ENCODE measurements at places on chromosomes 11 and 22.

DNA sequence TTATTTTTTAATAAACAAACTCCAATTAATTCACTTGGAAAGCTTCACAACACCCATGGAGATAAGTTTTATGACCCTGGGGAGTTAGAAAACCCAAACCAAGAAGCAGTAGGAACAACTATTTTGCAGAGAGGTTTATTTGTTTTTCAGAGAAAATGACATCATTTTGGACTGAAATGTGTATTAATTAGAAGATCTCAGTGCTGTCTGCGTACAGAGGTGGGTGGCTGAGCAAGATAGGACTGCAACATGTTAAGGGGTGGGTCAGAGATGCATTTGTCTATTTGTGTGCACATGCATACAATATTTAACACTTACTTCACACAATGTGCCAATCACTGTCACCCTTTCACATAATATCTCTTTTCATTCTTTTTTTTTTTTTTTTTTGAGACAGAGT lies 1.1 kb downstream of the SCGB1A1 start:
- DNase-seq = no peak

DNA sequence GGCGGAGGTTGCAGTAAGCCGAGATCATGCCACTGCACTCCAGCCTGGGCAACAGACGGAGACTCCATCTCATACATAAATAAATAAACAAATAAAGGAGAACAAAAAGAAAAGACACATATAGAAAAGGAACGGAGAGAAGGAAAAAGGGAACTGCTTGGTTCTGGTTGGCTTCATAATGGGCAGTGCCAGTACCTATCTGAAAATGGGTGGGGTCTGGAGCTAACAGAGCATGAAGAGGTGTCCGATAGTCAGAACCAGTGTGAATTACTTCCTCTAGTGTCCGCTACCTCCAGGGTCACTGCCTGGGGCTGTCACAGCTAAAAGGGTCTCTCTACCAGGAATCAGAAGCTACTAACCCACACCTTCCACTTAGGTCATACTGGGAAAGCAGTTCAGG lies 27.2 kb upstream of the TTC28 start:
- no peak for DNase-seq

DNA sequence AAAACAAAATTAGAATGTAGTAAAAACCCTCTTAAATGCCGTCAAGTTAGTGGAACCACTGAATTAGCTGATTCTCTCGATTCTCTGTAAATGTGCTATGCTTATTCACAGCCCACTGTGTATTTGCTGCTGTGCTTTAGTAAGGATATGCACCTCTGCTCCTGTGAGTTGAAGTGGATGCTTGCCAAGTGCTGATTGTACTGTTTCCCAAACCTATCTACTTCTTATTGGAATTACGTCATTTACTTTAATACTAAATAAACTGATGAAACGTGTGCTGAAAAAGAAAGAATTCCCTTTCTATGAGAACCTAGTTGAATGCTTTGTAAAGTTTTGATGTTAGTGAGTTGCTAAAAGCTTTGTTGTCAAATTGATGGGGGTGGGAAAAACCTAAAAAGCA lies 158.4 kb downstream of the LRRC4C start:
- no peak for DNase-seq

DNA sequence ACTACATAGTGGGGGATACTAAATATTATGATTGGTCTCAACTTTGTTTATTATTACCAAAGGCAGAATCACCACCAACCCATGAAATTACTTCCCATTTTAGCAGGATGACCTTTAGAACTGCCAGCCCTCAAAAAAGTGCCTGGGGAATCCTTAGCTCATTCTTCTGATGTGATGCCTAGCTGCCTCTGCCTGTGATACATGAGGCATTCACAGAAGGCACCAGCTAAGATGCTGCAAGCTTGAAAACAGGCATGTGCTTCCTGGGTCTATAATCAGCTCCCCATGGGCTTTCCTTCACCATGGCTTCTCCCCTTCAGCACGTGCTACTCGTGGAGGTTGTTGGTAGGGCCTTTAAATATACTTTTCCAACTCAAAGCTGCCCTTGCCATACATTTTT lies 50.4 kb upstream of the ARHGAP20 start:
- no peak for DNase-seq

GRCh38 chr11:93216511-93217101 lies 18.8 kb upstream of the SLC36A4 start:
- no peak for DNase-seq

- no peak for DNase-seq
Measured at GRCh38 chr11:92846491-92847125, 122.8 kb upstream of the MTNR1B start.

GRCh38 chr11:97461934-97462333 lies 1072.1 kb downstream of the JRKL start:
- DNase-seq = no peak

DNA sequence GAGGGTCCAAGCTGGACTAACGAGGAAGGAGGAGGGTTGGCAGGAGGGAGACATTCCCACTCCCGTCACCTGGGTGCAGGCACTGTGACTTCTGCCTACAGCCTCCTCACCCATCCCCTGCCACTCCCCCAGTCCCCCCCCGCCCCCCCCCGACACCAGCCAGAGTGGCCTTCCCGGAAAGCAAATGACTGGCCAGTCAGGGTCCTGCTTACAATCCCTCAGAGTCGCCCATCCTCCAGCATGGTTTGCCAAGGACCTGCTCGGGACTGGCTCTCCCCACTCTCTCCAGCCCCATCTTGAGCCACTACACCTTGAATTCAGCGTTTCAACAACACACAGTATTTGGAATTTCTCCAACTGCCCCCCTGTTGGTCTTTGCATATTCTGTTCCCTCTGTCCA lies 59.6 kb downstream of the THAP12 start:
- DNase-seq = no peak

GRCh38 chr11:128904656-128905344 lies 13.6 kb downstream of the KCNJ5 start:
- no peak for DNase-seq

GRCh38 chr11:90668502-90668901 lies 445.7 kb upstream of the CHORDC1 start:
- no peak for DNase-seq

DNA sequence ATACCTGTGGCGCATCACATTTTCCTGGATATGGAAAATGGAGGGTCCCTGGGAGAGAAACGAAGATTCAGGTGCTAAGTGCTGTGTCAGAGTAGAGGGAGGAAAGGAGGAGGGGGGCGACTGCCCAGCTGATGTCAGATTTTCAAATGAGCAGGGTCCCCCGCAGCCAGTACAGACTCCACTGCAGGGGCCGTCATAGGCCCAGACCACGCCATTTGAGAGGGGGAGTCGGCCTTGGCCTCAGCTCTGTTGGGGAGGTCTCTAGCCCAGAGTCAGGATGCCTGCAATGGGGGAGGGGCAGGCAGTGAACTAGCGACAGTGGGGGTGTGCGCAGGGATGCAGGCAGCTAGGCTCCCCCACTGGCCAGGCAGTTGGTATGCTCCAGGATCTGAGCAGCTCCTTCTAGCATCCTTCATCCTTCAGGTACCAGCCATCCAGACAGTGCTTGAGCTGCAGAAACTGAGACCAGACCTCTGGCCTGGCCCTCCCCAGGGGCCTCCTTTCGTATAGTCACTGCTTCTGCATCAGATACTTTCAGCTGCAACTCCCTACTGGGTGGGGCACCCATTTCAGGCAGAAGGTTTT lies at the start of the genes BSCL2 and GNG3:
Gene BSCL2, minus strand, starts transcription at position 148 of the 585 bp plus-strand sequence. CDS start 229 bp downstream, outside the sequence.
Gene GNG3, plus strand, starts transcription at position 400 of the 585 bp plus-strand sequence. CDS start 620 bp downstream, outside the sequence.
- no peak for DNase-seq

DNA sequence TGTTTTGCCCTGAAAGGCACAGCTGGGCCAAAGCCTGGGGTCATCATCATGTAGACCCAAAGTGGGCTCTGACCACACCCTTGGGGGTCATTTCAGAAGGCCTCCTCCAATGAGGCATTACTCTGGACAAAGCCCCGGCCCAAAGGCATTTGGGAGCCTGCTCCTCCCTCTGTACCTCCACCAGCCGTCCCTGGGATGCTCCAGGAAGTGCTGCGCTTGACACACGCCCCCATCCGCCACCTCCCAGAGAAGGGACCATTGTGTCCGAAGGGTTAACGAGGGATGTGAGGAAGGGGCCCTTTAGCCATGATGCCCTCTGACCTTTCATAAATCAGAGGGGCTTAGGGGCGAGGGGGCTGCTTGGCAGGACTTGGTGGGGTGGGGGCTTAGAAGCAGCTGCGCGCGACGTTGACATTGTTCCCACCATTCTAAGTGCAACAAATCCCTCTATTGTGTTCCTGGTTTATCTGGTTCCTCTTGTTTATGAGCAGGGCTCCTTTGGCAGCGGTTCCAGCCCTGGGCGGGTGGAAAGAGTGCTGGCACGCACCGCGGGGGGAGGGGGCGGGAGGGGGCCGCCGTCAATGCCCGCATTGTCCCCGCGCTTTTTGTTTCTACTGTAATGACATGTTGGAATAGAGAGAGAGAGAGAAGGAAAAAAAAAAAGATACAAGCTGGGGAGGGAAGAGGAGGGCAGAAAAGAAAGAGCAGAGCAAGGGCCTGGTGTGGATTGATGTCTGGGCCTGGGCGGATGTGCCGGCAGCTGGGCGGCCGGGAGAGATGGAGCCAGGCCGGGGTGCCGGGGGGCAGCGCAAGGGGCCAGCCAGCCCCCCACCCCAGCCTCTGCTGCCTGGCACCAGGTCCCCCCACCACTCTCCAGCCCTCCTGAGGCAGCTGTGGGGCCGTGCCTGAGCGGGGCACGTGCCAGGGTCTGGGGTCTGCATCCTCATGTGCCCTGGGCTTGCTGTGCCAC lies 32.1 kb upstream of the SOX10 start:
- no peak for DNase-seq

DNA sequence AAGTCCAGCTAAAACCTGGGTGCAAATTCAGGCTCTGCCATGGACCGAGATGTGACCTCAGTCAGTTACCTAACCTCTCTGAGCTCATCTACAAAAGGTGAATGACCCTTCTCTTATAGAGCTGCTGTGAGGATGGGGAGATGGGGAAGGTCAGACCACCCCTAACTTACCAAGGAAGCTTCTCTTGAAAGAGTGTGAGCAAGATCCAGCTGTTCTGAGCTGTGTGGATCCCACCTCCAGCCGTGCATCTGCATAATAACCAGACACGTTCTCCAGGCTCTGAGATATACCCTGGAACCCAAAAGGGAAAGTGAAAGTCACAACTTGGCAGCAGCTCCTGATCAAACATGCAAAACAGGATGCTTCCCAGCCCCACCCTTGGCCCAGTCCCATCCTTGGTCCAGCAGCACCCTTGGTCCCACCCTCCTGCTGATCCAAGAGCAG lies at the start of gene APOL3:
Gene APOL3, minus strand, starts transcription at position 257 of the 444 bp plus-strand sequence. CDS start 11,700 bp downstream, outside the sequence.
- DNase-seq = no peak

GRCh38 chr22:41488076-41488475 lies 19.2 kb downstream of the ACO2 start:
- DNase-seq = no peak

DNA sequence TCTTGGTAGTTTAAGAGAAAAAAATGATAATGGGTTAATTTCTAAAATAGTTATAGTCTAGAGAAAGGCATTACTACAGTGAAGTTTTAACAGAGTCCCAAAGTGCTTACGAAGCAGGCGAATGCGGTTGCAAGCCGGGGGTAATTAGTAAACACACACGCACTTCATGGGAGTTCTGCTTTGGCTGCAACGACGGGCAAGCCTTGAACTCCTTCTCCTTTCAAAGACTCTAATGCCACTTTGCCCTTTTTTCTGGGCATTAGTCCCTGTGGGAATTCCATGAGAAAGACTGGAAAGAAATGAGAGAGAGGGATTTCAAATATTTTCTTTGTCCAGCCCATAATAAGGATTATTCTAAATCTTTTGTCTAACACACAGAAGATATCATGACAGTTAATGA lies 66.1 kb downstream of the TENM4 start:
- no peak for DNase-seq

DNA sequence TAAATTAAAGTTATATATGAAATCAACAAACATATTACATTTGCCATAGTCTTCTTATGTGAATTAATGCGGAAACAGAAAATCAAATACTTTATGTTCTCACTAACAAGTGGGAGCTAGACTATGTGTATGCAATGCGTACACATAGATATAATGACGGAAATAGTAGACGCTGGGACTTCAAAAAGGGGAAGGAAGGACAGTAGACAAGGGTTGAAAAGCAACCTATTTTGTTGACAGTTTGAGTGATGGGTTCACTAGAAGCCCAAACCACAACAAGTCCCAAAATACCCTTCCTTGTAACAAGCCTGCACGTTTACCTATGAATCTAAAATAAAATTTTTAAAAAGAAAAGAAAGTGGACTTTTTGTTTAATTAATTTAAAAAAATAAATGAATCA lies 430.8 kb upstream of the CNTN5 start:
- no peak for DNase-seq

- DNase-seq = no peak
Measured at GRCh38 chr11:133893381-133893780, 48.1 kb upstream of the SPATA19 start.

DNA sequence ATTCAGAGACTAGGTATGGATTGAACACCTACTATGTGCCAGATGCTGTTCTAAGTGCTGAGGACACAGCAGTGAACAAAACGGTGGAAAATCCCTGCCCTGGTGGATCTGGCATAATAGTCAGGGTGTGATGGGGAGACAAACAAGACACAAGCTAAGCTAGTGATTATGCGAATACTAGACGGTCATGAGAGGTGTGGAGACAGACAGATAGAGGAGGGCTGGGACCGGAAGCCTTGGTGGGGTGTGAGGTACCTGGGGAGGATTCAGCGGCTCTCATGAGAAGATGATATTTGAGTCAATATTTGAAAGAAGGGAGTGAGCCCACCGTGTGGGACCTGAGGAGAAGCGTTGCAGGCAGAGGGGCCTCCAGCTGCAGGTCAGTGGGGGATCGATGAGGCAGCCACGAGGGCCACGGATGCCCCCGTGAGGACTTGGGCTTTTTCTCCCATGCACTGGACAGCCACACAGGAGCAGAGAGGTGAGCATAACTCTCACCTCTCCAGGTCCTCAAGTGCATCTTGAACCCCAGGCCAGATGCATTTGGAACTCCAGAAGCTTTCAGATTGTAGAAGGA lies 4.7 kb downstream of the CD5 start:
- no peak for DNase-seq

GRCh38 chr11:104327861-104328511 lies 164.0 kb upstream of the PDGFD start:
- no peak for DNase-seq

GRCh38 chr11:6844356-6844755 lies 1.1 kb upstream of the OR10A5 start:
- DNase-seq = no peak

- no peak for DNase-seq
Measured at GRCh38 chr11:78902771-78903507, 328.3 kb upstream of the NARS2 start.

GRCh38 chr11:3947061-3947460 lies 91.6 kb downstream of the STIM1 start:
- peak; percentile 30 for DNase-seq

DNA sequence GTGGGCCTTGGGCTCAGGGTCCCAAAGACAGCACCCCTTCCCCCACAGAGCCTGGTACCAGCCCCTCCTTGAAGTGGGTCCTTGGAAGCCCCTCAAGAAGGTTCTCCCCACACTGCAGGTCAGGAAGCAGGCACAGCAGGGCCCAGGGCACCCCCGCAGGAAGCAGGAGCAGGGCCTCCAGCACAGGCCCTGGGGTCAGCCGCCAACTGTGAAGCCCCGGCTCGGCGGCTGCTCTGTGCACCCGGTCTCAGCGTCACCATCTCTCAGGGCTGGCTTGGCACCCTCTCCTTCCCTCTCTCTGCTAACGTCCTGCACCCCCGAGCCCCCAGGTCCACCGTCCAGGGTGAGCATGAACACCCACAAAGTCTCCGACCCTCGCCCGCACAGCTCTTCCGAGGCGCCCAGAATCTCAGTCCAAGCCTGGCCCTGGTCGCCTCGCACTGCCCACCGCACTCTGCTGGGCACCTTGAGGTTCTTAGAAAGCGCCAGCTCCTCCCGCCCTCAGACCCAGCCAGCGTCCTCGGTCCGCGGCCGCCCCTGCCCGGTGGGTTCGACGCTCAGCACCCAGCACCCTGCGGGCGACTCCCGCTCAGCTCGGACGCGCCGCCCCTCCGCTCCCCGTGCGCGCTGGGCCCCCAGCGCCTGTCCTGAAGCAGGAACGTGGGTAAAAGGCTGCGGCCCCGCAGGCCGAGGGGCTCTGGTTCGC lies 1.4 kb upstream of the SIGIRR start:
- DNase-seq = no peak
